ENCODE measurements at places on chromosomes 4 and X. TPM values are rescaled to one million over a fixed set of nuclear protein-coding genes. Genes with fewer than 3 reads are reported as not detected.

Gene IDS
- polyA plus RNA-seq: 78.4 TPM

Gene EIF4E
- 105 TPM for polyA plus RNA-seq

Gene SEL1L3
- 24.5 TPM for polyA plus RNA-seq

DNA sequence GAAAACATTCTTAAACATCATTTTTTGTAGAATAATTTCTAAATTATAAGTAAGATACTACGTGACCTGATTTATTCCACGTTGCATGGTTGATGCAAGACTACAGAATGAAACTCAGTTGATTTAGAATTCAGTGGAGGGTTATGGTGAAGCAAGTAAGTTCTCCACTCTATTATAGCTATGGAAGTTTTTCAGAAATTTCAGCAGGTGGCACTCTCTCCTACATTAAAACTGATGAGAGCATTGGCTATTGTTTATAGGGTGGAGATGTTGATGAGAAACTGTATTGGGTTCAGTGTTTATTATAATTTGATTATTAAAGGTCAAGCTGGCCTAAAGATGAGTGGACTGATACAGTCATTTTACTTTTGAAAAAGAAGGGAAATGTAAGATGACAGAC lies 88.0 kb downstream of the FNIP2 start:
- peak; percentile 64 for DNase-seq

GRCh38 chrX:16903274-16904022 lies 33.3 kb upstream of the RBBP7 start:
- no peak for DNase-seq

GRCh38 chr4:107931775-107932321 lies 499 bp downstream of the CYP2U1 start:
- DNase-seq: no peak

GRCh38 chr4:104446431-104447278 lies 48.0 kb downstream of the CXXC4 start:
- DNase-seq: no peak

Gene SLC2A9
- 3.5 TPM for polyA plus RNA-seq

DNA sequence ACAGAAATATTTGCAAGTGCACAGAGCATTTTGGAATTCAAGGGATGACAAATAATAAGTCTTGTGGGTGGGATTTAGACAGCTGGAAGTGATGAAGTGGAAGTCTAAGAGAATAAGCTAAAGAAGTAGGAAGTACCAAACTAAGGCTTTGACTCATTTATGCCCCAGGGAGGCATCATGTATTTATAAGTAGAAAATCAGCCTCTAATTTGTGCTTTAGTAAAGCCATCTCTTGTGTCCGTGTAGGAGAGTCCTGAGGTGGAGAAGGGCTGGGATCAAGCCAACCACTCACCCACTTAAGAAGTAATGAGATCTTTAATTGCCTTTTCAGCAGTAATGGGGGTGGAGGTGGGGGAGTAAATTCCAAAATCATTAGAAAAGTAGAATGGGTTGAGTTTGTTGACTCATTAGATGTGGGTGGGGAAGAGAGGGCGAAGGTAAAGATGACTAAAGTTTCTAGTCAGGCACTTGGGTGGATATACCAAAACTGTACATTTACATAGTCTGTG lies 356.7 kb downstream of the STIM2 start:
- peak; percentile 82 for DNase-seq

Gene ARHGAP24
- polyA plus RNA-seq: 24.1 TPM

GRCh38 chr4:46830971-46831454 lies 78.0 kb downstream of the COX7B2 start:
- no peak for DNase-seq
